ENCODE measurements at places on chromosomes 3 and 15. TPM values are rescaled to one million over a fixed set of nuclear protein-coding genes. Genes with fewer than 3 reads are reported as not detected.

The PCLAF gene
- total RNA-seq: 5.6 TPM

The CELF6 gene
- not detected for total RNA-seq

The CPN2 gene
- not detected for total RNA-seq

The SLC38A3 gene
- total RNA-seq: not detected

The THBS1 gene
- total RNA-seq: 5,888 TPM

The DHFR2 gene
- 5.1 TPM for total RNA-seq

The CYP1A2 gene
- not detected for total RNA-seq

The SERPINI2 gene
- total RNA-seq: not detected

The PLCH1 gene
- under 0.01 TPM for total RNA-seq

The GYG1 gene
- total RNA-seq: 42.6 TPM

The KLF15 gene
- total RNA-seq: 0.38 TPM

The GATM gene
- total RNA-seq: 0.56 TPM

The ANKRD34C gene
- total RNA-seq: not detected

The KPNA4 gene
- 49.8 TPM for total RNA-seq

The SYNPR gene
- not detected for total RNA-seq

The RAB6B gene
- total RNA-seq: 0.19 TPM

The CEP97 gene
- total RNA-seq: 11.6 TPM

The KBTBD12 gene
- total RNA-seq: not detected

The FOXB1 gene
- not detected for total RNA-seq

The SLCO2A1 gene
- under 0.01 TPM for total RNA-seq

The STAC gene
- 44.7 TPM for total RNA-seq

The TMEM108 gene
- under 0.01 TPM for total RNA-seq

The GOLGA8K gene
- total RNA-seq: not detected

The CADM2 gene
- total RNA-seq: 0.85 TPM

The UTS2B gene
- 0.28 TPM for total RNA-seq
